ENCODE measurements at places on chromosomes 2 and 18.

- no peak for DNase-seq
These were observed 19.3 kb downstream of the SPEG start for GRCh38 chr2:219453671-219454590.

GRCh38 chr2:11996618-11997017, 250.2 kb downstream of the LPIN1 start:
- DNase-seq = no peak

DNA sequence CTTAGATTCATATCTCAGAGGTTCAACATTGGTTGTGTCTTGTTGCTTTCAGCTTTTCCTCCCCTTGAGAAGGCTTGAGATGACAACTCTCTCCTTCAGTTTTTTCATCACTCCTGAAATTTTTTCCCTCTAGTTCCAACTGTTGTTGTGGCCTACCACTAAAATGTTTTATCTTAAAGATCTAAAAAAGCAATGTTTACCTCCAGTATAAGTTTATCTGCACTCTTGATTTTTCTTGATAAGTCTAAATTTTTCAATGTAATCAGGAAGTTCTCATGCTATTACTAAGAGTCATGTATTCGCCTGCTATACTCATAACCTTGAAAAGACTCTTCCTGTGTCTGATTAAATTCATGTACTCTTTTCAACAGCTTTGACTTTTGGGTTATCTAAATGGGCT, 366.3 kb upstream of the TFPI start:
- no peak for DNase-seq

DNA sequence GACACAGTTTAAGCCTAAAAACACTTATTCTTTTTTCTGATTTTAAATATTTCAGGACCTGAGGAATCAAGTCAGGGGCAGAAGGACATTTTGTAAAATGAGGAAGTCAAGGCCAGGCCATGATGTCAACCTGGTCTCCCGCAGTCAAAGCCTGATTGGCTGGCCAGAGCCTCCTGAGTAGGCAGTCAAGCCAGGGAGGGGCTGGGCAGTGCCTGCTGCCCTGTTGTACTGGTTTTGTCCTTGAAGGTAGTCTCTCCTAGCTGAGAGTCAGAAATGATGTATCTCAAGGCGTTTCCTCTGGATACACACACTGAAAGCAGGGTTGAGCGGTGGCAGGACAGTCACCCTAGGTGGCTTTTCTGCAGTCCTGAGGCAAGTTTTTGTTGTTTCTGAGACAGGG, 19.8 kb downstream of the CCT7 start:
- no peak for DNase-seq

GRCh38 chr2:176415174-176415895, 146.1 kb downstream of the MTX2 start:
- DNase-seq = no peak

DNA sequence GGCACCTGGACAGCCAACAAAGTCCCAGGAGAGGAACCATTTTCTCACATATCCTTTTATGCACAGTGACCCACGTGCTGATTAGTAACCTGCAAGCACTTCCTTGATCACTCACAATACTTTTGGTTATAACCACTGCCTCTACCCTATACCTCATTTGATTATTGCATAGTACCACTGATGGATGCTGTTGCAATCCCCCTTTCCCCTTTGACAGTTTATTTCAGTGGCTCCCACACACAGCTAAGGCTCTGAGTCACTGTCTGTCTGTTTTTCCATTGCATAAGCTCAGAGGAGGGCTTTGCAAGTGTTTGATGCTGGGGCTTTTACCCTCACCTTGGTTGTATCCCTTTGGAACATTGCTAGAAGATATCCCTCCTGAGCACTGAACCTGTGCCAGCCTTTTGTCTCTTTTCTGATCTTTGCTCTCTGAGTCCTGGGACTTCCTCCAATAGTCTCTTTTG, 101.7 kb upstream of the RBBP8 start:
- DNase-seq = no peak

DNA sequence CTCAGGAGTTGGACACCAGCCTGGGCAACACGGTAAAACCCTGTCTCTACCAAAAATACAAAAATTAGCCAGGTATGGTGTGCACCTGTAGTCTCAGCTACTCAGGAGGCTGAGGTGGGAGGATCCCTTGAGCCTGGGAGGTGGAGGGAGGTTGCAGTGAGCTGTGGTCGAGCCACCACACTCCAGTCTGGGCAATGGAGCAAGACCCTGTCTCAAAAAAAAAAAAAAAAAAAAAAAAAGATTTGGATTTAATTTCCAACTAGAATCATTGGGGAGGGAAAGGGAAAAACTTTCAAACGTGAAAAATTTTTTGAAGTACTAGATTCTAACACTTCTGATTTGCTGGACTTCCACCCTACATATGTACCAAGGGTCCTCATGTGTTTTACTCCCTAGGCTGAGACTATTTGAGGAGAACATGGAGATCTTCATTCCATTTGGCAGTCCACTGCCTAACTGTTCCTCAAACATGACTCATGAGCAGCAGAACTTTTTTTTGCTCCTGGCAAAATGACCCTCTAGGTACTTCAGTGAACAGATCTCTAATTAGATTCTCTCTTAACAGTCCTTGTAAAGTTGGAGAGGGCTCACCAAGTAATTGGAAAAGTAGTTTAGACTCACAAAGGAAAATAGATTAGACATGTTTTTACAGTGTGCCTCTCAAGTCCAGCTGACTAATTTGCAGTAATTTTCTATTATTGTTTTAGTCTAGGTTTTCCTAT, 267.6 kb downstream of the METTL4 start:
- DNase-seq = no peak

DNA sequence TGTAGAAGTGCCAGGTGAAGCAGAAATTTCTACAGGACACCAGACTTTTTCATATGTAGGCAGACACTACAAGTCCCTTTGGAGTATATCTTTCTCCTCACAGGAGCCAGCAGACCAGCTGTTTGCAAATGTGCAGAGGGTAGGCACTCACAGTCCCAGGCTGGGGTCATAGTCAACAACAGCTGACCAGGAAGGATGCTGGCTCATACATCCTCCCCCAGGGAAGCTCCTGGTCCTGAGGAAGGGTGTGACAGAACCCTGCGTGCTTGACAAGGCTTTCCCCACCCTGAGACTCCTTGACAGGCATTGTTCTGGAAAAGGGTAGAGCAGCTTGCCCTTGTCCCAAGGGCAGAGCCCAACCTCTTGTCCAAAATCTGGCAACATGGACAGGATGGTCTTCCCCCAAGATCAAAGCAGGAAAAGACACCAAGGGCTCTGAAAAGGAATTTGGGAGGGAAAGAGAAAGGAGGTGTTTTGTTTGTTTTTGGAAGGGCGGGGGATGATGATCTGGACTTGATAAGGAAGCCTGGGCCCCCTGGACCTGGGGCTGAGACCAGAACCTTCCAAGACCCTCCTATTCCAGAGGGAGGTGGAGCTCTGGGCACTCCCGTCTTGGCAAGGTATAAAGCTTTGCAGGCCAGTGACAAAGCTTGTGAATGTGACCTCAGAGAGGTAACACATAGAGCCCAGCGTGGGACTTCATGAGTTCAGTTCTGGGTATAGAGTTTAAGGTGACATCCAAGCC, 87.1 kb downstream of the GFPT1 start:
- no peak for DNase-seq

DNA sequence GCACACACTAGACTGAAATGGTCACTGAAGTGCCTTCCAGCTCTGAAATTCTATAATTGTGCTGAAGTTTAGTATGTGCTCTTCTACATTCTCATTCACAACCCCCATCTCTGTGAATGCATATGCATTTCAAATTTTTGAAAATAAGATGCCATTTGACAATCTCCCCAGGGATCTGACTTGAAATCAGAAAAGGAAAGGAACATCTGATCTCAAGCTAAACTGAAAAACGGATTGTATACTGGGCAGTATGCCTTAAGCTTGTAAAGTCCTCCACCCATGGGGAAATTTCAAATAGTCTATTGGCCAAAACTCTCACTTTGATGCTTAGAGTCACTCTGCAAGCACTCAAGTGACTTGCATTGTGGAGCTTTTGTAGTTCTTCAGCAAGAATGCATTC, 22.9 kb downstream of the FAP start:
- DNase-seq = no peak

DNA sequence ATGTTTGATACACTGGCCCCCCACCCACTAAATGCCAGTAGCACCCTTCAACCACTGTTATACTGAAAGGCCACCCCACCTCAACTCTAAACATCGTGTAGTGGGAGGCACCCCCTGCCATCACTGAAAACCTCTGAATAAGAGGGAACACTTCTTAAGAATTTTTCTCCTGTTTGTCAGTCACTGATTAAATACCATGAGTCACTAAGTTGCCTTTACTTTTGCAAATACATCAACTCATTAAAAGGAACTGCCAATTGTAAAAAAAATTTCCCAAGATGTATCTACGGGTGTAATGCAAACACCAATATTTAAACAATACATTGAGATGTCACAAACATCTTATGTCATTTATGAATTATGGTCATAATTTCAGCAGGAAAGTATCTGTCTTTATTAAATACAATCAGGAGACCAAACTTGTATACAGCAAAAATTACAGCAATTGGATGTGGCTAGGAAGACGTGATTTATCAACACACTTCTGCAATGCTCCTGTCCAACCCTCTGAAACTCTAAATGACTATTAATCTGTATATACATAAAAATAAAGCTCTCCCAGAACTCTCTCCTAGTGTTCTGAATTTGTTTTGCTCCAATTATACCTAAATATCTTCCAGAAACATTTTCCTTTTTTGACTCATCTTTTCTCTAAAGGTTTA, 144.1 kb upstream of the STK17B start:
- DNase-seq = no peak

DNA sequence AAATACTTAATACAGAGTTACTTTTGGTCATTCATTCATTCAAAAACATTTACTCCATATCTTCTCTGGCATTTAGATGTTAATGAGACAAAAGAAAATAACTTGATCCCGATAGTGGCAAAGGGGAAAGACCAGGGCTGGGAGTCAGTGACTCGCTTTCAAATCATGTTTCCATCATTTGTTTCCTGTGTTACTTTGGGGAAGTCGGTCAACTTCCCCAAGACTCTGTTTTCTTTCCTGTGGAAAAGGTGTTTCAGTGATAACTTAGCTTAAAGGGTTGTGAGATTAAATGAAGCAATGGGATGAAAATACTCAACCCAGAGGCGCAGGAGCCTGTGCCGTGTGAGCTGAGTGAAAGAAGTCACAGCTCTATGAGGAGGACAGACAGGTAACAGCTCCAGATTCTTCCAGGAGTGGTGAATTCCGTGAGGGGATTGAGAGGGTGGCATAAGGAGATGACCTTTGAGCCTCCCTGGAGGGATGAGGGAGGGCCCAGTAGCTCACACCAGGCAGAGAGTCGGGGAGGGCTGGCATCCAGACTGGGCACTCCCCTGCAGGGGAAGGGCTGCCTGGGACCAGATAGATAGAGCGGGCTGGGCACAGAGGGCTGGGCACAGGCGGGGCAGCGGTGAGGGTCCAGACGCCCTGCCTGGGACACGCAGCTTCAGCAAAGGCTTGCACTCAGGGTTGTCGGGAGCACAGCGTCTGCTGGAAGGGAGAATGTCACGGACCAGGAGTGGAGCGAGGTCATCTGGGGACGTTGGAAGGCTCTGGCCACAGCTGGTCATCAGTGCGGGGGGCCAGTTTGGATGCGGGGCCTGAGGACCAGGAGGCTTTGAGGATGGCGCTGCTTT, 70.1 kb downstream of the TSHZ1 start:
- DNase-seq = no peak

- no peak for DNase-seq
These were observed 88.5 kb upstream of the ODC1 start for GRCh38 chr2:10536569-10537133.

GRCh38 chr2:181197140-181197760, 216.8 kb downstream of the UBE2E3 start:
- no peak for DNase-seq

DNA sequence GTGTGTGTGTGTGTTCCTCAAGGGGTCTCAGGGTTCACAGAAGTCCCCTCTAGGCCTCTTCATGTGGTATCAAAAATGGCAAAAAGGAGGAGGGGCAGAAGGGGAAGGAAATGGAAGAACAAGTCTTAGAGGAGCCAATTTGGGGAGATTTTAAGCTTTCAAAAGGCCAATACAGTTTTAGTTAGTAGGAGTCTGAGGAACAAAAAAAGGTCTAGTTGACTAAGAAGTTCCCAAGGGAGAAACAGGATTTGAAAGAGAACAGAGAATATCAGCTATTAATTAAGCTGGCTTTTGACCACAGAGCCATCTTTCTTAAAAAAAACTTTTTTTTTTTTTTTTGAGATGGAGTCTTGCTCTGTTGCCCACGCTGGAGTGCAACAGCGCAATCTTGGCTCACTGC, 7.1 kb downstream of the RNF125 start:
- no peak for DNase-seq

DNA sequence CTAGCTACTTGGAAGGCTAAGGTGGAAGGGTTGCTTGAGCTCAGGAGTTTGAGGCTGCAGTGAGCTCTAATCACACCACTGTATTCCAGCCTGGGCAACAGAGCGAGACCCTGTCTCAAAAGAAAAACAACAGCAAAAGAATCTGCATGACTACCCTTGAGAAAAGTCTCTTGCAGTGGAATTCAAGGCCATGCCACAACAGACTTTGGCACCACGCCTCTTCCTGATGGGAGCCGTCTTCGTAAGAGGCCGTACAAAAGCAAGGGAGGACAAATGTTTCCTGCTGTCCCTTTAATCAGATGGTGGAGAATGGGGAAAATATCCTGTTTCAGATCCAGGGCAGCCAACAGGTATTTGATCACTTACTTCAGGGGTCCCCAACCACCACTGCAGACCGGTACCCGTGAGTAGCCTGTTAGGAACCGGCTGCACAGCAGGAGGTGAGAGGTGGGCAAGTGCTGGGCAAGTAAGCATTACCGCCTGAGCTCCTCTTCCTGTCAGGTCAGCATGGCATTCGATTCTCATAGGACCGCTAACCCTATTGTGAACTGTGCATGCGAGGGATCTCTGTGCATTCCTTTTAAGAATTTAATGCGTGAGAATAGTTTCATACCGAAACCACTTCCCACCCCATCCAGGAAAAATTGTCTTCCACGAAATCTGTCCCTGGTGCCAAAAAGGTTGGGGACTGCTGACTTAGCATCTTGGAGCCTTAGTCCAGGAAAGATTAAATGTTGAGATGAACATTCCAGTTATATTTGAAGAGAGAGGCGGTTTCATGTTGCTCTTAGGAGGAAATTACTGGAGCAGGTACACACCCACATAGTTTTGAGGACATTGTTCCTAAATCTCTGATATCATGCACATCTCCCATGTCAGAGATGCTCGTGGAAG, 94.4 kb upstream of the XPO1 start:
- DNase-seq = no peak

GRCh38 chr2:221807706-221808105, 235.6 kb upstream of the EPHA4 start:
- no peak for DNase-seq

- no peak for DNase-seq
These were observed 67.2 kb downstream of the KCTD1 start for GRCh38 chr18:26480897-26481795.

DNA sequence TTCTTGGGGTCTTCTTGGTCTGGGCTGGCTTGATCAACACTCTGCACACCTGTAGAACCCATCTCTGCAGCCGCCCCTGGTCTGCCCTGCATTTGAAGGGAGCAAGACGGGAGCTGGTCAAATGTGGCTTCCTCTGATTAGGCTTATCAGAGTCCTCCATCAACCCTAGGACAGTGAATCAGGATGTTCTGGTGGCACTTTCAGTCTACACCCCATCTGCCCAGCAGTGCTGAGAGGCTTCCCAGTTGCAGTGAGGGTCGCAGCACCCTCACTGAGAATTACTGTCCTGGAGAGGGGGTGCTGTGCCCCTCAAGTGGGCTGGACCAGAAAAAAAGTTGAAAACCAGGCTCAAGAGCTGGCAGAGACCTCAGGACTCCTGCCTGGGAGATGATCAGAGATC, 152.9 kb downstream of the DYSF start:
- no peak for DNase-seq

GRCh38 chr2:103402336-103402735, 640.5 kb downstream of the TMEM182 start:
- no peak for DNase-seq
